SW 1271 (cell line): ENCODE measurements at places on chromosomes 11 and 22.
A peak's percentile ranks its signal among the peaks of the same experiment; 100 is the strongest.

DNA sequence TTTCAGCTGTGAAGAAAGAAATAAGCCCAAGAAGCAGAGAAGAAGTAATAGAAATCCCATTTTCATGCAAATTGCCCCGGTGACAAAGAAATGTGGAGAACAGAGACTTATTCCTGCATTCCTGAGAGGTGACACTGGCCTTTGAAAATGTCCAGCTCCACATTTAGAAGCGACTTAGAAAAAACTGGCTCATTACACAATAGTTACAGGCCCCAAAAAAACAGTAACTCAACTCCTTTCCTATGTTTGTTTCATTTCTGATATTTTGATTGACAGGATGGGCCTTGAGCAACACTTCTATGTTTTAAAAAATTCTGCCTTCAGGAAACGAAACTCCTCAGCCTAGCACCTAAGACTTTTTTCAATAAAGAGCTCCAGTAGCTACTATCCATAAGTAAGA is 726.9 kb upstream of the TENM4 start:
- DNase-seq: no peak

DNA sequence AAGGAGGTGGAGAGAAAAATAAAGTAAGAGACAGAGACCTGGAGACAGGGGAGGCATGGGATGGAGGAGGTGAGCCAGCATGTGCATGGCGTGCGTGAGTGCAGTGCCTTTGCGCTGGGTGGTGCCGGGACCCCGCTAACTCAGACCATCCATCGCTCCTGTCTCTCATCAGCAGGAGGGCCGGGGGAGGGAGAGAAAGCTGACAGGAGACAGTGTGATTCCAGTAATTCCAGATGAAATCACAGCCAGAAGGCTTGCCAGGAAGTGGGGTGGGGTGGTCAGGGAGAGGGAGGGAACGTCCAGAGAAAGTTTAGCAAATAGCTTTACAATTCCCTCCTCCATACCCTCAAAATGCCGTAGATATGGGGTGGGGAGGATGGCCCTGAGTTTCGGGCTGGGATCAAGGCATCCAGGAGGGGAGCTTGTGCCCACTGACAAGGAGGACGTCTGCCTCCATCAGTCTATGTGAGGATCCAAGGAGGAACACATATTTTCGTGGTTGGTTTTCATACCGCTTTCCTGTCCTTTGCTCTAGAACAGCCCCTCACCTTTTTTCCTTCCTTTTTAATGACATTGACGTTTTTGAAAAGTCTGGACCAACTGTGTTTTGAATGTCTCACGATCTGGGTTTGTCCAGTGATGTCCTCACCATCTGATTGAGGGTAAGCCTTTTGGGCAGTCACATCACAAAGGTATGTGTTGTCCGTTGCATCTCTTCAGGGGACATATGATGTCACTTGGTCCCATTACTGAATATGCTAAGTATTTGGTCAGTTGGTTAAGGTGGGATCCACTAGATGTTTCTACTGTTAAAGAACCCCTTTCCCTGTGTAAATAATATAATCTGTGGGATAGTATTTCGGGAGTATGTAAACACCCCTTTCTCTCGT is 567.3 kb downstream of the MIAT start:
- no peak for DNase-seq

GRCh38 chr11:2139621-2140337 is 590 bp upstream of the IGF2 start:
- DNase-seq: no peak

DNA sequence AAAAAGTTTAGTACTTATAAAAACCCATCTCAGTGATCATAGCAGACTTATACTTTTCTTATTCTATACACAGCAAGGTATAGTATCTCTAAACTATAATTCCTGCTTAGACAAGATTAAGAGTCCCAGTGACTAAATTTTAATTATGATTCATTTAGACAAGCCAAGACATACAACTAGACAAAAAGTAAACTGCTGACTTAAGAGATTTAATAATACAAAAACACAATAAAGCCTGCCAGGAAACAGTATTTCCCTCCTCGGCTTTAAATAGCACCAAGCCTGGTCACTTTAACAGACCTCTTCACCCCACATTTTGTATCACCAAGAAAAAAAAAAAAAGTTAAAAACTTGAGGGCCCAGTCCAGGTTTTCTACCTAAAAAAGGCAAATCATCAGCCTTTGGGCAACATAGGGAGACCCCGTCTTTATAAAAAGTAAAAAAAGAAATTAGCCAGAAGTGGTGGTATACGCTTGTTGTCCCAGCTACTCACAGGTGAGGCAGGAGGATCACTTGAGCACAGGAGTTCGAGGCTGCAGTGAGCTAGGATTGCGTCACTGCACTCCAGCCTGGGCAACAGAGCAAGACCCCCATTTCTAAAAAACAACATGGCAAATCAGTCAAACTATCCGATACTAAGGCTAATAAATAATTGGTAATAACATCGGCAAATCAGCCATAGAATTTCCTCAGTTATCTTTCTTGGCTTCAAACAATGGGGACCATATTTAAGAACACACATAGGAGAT is 53.8 kb downstream of the SIK3 start:
- no peak for DNase-seq

GRCh38 chr11:82901922-82902485 is 468 bp downstream of the DDIAS start:
- DNase-seq: no peak

DNA sequence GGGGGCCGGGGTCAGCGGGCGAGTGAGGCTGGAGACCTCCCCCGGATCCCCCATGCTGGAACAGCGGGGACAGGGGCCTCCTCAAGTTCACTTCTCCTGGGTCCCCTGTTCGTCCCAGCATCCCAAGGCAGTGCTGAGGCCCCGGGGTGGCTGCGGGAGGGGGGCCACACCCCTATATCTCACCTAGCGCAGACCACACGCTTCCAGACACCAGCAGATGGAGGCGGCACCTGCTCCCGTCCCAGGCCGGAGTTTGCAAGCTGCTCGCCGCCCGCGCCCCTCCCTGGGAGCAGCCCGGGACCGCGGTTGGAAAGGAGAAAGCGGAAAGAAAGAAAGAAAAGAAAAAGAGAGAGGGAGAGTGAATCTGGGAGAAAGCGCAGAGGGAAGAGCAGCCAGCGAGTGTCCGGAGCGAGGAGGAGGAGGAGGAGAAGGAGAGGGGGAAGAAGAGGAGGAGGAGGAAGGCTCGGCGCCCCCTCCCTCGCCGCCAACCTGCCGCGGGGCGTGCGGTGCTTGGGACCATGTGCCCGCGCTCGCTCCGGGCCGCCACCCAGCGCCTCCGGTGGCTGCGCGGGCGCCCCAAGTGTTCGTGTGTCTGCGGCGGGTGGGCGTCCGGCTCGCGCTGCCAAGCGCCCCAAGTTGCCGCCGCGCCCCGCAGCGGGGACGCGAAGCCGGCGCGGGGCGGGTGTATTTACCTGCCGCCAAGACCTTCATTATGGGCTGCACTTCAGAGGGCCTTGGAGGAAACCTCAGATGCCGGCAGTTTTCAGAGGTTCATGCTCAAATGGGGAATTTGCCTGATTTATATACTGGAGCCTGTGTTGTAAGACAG is at the start of gene LIF:
TSS of gene LIF (minus strand) at position 775 of the 829 bp plus-strand sequence. CDS start at position 711, 64 bp downstream.
- peak; percentile 40 for DNase-seq

- DNase-seq: no peak
These were observed 17.7 kb upstream of the OLFML1 start for GRCh38 chr11:7467652-7468051.

DNA sequence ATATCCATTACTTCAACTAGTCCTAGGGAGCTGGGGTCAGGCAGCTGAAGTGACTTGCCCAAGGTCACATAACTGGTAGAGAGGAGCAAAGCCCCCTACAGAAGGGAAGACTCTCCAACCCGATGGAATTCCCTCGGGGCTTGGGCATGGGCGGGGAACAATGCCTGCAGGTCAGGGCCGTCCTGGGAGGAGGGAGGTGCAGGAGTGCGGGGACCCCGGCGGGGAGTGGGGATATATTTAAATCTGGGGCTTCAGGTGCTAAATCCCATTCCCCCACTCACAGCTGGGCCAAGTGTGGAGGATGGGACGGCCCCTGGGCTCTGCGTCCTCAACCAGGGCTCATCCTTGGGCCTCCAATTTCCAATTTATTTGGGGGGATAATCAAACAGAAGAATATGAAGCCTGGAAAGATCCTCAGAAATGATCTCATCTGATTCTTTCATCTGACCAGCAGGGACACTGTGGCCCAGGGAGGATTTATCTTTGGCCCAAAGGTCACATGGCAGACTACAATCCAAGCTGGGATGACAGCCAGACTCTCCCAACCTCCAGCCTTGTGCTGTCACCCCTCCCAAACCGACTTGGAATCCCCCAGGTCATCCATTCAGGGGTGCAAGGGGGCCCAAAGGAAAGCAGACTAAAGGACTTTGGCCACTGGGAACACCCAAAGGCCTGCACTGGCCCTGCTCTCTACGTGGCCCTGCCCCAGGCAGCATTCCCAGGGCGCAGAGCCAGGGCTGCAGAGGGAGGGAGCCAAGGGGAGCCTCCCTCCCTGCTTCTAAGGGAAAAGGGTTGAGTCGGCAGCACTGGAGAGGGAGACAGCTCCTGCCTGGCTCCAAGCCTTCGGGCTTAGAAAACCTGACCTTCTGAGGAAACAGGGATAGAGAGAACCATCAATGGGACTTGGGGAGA is 8.7 kb upstream of the C1QTNF6 start:
- DNase-seq: no peak

DNA sequence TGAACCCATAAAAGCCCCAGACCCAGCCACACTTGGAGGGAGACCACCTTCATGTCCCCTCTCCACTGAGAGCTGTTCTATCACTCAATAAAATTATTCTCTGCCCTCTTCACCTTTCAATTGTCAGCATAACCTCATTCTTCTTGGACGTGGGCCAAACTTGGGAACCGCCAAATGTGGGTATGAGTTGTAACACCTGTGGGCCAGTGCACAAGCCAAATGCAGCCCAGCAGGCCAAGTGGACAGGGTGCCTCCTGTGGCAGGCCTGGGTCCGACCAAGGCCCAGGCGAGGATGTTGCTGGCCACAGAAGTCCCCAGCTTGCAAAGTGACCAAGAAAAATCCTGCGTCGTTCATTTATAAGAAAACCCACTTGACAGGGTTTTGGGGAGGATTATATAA is 621.2 kb downstream of the METTL15 start:
- DNase-seq: no peak
